T1000 (cell line): ENCODE measurements at places on chromosomes 6 and 20.

DNA sequence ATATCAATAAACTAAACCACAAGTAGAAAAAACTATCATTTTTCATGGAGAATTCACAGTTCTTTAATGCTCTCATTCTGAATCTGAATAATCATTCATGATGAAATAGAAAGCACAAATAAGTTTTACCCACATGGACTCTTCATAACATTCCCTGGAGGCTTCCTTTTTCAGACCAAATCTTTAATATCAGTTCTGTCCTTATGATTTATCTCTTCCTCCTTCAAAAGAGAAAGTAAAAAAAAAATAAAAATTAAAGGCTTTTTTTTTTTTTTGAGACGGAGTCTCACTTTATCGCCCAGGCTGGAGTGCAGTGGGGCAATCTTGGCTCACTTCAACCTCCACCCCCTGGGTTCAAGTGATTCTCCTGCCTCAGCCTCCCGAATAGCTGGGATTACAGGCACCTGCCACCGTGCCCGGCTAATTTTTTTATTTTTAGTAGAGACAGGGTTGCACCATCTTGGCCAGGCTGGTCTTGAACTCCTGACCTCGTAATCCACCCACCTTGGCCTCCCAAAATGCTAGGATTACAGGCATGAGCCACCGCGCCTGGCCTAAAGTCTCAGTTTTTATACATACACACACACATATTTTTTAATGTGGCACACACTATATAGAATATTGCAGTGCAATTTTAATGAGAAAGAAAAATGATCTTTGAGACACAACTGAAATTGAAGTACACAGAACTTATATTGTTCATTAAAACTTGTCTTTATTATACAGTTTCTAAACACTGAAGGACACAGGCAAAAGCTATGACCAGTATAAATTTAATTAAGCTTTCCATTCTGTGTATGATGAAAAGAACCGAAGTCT, 31.9 kb upstream of the ZNF217 start:
- DNase-seq = no peak

DNA sequence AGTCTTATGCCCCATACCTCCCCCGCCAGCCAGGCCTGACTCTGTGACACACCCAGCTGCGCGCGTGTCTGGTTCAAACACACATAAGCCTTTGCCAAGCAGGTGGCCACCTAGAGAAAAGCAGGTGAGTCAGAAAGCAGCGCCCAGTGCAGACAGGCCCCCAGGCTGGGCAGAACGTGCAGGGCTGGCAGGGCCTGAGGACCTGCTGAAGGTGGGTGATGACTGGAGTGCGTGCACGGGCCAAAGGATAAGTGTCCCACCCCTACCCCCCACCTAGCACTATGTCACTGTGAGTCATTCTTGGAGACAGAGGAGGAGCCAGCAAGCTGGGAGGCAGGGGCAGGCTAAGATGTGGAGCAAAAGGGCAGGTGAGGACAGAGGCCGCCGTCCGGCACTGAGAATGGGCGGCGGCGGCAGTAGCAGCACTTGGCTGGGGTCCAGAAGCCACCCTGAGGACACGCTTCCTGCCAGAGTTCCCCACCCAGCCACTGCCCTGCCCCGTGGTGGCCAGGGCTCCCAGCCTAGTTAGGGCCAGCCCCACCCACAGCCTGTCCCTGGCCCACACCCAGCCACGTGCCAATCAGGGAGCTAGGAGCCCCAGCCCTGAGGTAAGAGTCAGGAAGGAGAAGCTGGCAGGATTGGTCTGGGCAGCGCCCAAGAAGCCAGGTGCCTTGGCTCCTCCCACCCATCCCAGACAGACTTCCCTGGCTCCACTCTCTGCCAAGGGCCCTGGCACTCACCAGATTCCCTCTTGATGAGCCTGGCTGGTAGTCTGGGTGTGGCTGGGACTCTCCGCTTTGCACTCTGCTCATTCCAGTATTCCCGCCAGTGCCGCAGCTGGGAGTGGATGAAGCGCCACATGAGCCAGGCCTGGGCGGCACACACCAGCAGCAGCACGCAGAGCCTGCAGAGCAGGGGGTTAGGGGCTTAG, 72.7 kb downstream of the TRAM2 start:
- DNase-seq = peak; percentile 81

DNA sequence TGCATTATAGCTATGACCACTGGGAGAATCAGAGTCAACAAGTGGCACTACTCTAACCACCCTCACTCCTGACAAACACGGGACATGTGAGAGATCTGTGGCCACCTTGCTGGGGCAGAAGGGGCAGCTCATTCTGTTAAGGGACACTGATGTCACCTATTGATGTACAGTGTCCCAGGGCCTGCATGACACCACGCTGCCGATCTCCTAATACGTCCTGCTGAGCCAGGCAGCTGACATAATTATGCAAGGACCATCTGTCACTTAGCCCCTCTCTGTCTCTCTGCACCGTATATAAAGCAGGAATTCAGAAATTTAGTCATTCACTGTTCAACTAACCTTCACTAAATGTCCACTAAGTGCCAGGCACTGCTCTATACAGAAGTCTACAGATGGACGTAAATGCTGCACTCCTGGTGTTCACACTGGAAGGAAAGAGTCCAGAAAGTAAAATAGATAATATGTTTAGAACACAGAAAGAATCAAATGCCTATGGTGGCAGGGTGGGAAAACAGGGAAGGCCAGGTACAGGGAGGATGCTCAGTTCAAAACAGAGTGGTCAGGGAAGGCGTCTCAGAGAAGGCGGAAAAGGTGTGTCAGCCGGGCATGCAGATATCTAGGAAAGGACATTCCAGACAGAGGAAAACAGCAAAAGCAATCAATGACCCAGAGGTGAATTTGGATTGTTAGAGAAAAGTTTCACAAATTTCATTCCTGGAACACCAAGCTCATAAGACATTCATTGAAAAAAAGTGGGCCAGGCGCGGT, 173.8 kb downstream of the ZNF217 start:
- no peak for DNase-seq

- no peak for DNase-seq
These were observed 3.1 kb downstream of the FYN start for GRCh38 chr6:111870051-111870741.

- no peak for DNase-seq
These were observed 157.2 kb upstream of the CARMIL1 start for GRCh38 chr6:25122001-25122400.

GRCh38 chr6:45423111-45423823, 45.5 kb upstream of the SUPT3H start:
- DNase-seq = no peak

GRCh38 chr6:154981079-154981870, 13.8 kb upstream of the TIAM2 start:
- DNase-seq = no peak
